ENCODE measurements at places on chromosomes 13 and 19. TPM values are rescaled to one million over a fixed set of nuclear protein-coding genes. Genes with fewer than 3 reads are reported as not detected.

The PSG3 gene
- total RNA-seq = not detected

The SIGLEC5 gene
- total RNA-seq = not detected

The GTF2F1 gene
- total RNA-seq = 59.6 TPM

The FSD1 gene
- total RNA-seq = 32.8 TPM

The FREM2 gene
- 0.37 TPM for total RNA-seq

The PNMA8A gene
- not detected for total RNA-seq

The SHISA7 gene
- total RNA-seq = not detected

The ZNF560 gene
- total RNA-seq = not detected

The WDR88 gene
- not detected for total RNA-seq

The CGB7 gene
- total RNA-seq = not detected

The ADGRE1 gene
- total RNA-seq = 2.1 TPM

The EPN1 gene
- total RNA-seq = 40.3 TPM

The IRGQ gene
- 27.8 TPM for total RNA-seq

The ZNF813 gene
- total RNA-seq = 3.4 TPM

The PRR36 gene
- total RNA-seq = 0.05 TPM

The FPR1 gene
- total RNA-seq = not detected

The SOX1 gene
- total RNA-seq = not detected

The FCHO1 gene
- 74.7 TPM for total RNA-seq

The C19orf81 gene
- total RNA-seq = 1.5 TPM

The TEAD2 gene
- total RNA-seq = not detected

The CLDND2 gene
- total RNA-seq = 13.8 TPM

The ZNF471 gene
- total RNA-seq = 0.05 TPM

The OR10H1 gene
- not detected for total RNA-seq

The ZNF730 gene
- 0.37 TPM for total RNA-seq

The IL12RB1 gene
- total RNA-seq = 43.3 TPM

The EDDM13 gene
- 2.2 TPM for total RNA-seq

The POSTN gene
- not detected for total RNA-seq

The CAPS gene
- 3.3 TPM for total RNA-seq

The LGALS4 gene
- 1.6 TPM for total RNA-seq

The IQCN gene
- total RNA-seq = 3.3 TPM

The NKG7 gene
- total RNA-seq = 332 TPM

The APOE gene
- 0.94 TPM for total RNA-seq

The CGB5 gene
- total RNA-seq = not detected

The YJEFN3 gene
- total RNA-seq = 9.7 TPM

The ZNF737 gene
- 7.0 TPM for total RNA-seq

The ZNF135 gene
- not detected for total RNA-seq

The DLL3 gene
- total RNA-seq = 1.6 TPM

The ACP5 gene
- total RNA-seq = 27.0 TPM

The LGALS14 gene
- total RNA-seq = not detected

The C1QTNF9 gene
- not detected for total RNA-seq

The IRGC gene
- total RNA-seq = not detected

The ZNF606 gene
- total RNA-seq = 6.4 TPM

The CAPNS1 gene
- total RNA-seq = 431 TPM

The STX10 gene
- total RNA-seq = 68.9 TPM

The SMIM24 gene
- total RNA-seq = 0.84 TPM

The LRRC63 gene
- total RNA-seq = 0.71 TPM

The SIGLEC7 gene
- total RNA-seq = not detected

The FOXO1 gene
- 38.3 TPM for total RNA-seq

The GIPR gene
- 9.5 TPM for total RNA-seq

The USHBP1 gene
- total RNA-seq = not detected

The CATSPERD gene
- total RNA-seq = not detected
